ENCODE measurements at places on chromosomes 5 and 9.
A peak's percentile ranks its signal among the peaks of the same experiment; 100 is the strongest.

DNA sequence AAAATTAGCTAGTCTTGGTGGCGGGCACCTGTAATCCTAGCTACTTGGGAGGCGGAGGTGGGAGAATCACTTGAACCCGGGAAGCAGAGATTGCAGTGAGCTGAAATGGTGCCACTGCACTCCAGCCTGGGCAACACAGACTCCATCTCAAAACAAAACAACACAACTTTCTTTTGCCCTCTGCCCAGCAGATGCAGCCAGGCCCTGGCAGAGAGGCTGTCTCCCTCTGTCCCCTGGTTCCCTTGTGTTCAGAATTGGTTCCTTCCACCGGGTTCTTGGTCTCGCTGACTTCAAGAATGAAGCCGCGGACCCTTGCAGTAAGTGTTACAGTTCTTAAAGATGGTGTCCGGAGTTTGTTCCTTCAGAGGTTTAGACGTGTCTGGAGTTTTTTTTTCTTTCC lies 30.2 kb upstream of the CEP72 start:
- DNase-seq = no peak

DNA sequence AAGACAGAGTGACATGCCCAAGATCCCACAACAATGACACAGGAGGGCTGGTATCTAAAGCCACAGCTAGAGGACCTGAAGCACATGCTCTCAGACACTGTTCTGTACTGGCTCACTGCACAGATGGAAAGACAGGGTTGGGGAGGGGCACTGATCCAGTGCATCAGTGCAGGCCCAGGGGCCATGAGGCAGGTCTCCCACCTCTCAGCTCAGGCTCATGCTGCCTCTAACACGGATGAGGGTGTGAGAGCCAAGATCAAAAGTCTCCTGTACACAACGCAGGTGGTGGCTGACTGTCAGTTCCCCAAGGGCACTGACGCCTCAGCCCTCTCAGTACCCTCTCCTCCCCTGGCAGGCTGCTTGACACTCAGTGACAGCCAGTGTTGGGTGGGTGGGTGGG lies 10.9 kb downstream of the RAPGEF1 start:
- peak; percentile 27 for DNase-seq

GRCh38 chr5:176144508-176144907 lies 93.7 kb upstream of the SIMC1 start:
- DNase-seq = no peak

GRCh38 chr9:78396087-78396486 lies 99.2 kb downstream of the PSAT1 start:
- DNase-seq = no peak

DNA sequence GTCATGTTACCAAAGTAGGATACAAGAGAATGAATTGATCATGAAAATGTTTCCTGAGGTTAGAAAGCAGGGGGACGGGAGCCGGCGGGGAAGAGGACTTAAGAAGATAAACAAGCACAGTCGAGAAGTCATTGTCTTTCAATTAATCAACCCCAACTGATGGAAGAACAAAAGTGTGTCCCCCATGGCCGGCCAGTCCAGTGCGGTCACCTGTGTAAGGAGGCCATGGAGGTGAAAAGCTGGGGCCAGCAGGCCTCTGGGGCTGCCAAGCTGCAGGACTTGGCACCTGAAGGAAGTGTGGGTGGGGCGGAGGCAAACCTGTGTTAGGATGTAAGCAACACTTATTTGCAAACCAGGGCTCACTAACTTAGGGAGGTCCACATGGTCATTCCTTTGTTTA lies 223.3 kb upstream of the TBCA start:
- DNase-seq = no peak

GRCh38 chr5:6698696-6699095 lies 14.5 kb upstream of the TENT4A start:
- DNase-seq = no peak

DNA sequence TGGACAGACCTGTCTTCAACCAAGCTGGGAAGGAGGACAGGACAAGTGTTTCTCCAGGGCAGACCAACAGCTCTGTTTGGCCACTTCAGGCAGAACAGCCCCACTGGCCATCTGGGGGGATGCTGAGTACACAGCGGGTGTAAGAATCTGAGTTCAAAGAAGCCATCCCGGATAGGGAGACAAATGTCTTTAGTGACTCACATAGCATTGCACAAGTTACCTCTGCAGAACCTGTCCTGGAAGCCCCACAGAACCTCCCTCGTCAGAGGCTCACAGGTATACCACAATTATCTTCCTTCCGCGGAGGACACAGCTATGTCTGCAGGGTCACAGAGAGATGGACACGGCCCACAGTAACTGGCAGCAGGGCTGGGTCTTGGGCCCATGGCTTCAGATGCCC lies 2.0 kb downstream of the OR2V2 start:
- no peak for DNase-seq
